ENCODE measurements at places on chromosomes 5 and 9.

DNA sequence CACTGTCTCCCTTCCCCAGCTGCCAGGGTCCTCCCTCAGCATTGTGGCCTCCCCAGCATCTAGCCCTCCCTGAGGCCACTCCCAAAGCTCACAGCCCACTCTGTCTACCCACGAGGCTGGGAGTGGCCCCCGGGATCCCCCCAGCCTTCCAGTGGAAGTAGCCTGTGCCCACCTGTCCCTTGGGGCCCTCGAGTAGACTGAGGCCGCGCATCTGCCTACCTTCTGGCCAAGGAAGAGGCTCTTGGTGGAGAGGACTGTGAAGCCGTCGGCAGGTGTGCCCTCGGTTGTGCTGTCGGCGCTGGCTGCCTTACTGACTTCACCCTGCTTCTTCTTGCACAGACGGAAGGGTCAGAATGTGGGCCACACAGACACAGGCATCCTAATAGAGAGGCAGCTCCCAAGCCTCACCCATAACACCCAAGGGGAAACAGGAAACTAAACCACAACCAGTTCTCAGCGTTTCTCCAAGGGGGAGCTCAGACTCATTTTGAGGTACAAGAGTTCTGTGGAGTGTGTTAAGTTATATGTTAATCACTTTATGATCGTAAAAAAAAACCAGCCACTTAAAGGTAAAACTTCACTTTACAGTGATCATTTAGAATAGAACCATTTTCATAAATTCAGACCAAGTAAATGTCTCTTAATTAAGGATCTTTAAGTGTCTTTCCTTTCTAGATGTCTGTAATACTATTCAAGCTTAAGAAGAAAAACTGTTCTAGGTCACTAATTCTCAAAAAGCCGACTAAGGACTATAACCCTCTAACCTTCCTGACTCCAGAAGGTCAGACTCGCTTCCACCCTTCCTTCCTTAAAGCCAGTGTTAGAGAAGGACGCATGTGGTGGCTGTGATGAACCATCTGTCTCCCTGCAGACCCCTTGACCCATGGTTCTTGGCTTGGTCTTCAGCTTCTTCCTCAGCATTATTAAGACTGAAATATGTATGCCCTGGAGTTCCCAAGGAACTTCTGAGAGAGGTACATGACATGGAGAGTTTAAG, 38.5 kb downstream of the MACROH2A1 start:
- no peak for DNase-seq

DNA sequence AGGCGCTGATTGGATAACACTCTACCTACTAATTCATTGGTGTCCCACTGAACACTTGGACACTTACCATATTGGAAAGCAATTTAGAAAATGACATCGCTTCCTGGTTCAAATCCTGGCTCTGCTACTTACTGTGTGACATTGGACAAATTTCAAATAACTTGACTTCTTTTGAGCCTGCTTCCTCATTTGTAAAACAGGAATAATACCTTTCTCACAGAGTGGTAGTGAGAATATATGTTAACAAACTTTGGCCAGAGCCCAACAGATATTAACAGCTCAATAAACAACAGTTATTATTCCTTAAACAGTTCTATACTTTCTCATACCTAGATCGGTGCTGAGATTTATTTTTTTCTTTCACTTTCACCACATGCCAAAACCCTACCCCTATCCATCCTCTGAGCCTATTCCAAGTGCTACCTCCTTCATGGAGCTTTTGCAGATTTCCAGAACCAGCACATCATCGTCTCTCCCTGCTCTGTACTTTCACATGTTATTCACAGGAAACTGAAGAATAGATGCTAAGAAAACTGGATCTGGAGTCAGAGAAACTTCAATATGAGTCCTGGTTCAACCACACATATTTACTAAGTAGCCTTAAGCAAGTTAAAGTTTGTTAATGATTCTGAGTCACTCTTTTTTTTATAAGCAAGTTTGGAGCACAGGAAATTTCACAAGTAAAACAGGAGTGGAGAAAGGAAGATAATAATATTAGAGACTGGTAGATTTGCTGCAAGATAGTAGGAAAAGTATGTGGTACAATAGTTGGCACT, 92.3 kb downstream of the STRBP start:
- DNase-seq = peak; percentile 27

- no peak for DNase-seq
Measured at GRCh38 chr9:33992632-33993031, 56.1 kb downstream of the UBAP2 start.

DNA sequence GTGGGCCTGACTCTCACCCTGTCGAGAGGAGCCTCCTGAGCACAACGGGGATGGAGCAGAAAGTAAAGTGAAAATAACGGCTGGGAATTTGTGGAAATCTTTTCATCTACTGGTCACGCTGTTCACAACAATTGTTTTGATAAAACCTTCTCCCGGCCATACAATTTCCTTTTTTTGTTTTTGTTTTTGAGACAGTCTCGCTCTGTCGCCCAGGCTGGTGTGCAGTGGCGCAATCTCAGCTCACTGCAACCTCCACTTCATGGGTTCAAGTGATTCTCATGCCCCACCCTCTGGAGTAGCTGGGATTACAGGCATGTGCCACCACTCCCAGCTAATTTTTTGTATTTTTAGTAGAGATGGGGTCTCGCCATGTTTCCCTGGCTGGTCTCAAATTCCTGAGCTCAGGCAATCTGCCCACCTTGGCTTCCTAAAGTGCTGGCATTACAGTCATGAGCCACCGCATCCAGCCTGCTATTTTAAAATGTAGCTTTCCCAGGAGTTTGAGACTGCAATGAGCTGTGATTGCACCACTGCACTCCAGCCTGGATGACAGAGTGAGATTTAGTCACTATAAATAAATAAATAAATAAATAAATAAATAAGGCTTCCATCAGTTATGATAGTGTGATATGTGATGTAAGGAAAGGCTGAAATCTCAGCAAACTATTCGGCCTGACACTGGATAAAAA, 73.5 kb upstream of the PTGER4 start:
- no peak for DNase-seq

- DNase-seq = peak; percentile 88
Measured at GRCh38 chr9:3708751-3709150, 182.9 kb upstream of the RFX3 start.

DNA sequence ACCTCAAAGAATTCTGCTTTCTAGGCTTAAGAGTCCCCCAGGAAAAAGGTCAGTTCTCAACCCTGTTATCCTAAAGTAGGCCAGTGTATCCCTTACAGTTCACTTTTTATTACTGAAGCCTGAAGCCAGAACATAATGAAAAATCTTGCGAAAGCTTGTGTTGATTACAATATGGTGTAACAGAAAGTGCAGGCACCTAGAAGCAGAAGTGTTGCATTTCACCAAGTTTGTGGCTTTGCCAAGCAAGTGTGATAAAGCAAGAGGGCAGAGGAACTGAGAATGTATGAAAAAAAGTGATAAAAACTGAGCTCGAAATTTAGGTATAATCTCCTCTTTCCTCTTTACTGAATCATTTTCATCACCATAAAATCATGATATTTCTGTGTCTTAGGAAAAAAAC, 26.2 kb downstream of the AGTPBP1 start:
- DNase-seq = no peak

GRCh38 chr5:93378073-93378472, 202.9 kb downstream of the NR2F1-AS1 start:
- peak; percentile 60 for DNase-seq

DNA sequence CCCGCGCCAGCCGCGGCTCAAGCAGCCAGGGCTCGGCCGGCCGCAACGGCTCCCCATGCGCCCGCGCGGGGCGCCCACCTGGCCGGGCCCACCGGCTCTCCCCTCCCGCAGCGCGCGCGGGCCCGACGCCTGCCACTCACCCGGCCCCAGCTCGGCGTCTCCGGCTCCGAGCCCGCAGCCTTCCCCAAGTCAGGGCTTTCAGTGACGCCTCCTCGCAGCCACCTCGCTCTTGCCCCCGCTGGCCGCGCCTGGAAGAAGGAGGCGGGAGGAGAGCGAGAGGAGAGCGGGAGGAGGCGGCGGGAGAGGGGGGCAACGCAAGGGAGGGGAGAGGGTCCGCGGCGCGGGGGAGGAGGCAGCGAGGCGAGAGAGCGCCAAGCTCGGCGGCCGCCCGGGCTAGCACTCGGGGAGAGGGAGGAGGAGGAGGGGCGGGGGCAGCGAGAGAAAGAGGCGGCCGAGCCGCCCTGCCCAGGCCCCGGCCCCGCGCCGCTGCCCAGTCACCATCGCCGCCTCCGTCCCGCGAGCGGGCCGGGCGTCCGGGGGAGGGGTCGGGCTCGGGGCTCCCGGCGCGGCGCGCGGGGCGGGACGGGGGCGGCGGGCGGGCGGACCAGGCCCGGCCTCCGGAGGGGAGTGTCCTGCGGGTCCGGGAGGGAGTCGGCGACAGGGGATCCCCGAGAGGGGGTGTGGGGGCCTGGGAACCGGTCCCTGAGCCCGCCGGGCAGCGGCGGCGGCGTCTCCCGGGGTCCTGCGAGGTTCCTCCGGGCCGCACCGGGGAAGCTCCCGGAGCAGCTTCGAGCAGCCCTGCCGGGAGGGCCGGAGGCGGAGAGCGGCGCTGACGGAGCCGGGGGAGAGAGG, at the start of gene LHFPL2:
Gene LHFPL2, minus strand, starts transcription at position 414 of the 852 bp plus-strand sequence. CDS start 138,559 bp downstream, outside the sequence.
- peak; percentile 73 for DNase-seq

DNA sequence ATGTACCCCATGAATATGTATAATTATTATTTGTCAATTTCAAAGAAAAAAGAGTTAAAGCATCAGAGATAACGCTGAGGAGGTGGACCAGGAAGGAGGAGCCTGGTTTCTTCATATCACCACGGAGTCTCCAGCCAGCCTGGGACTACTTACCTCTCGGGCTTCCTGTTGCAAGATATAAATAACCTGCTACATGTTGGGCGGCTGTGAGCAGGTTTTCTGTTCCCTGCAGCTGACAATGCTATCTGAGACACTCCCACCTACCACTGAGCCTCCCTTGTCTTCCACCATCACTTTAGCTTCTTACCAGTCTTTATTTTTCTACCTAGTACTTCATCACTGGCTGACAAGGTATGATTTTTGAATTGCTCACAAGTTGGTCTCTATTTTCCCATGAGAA, 102.7 kb upstream of the CPEB4 start:
- DNase-seq = no peak

DNA sequence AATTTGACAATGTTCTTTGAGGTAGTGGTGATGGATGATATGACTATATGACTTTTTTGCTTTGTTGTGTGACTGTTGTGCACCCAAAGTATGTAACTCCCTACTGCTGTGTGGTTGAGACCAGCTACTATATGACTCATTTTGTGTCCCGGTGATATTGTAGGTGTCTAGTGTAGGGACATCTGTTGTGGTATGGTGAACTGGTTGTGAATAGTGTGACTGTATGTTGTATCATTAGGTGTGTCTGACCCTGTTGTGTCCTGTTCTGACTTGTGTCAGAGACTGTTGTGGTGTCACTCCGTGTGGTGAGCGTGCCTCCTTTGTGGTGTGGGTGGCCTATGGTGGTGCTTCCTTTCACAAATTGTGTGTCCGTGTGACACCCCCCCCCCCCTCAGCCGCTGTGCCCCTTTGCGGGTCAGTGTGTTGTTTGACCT, 11.2 kb upstream of the CXXC5 start:
- DNase-seq = peak; percentile 81

GRCh38 chr5:16061163-16061562, 118.4 kb downstream of the MARCHF11 start:
- DNase-seq = no peak
